ENCODE measurements at places on chromosomes 5 and 9.

DNA sequence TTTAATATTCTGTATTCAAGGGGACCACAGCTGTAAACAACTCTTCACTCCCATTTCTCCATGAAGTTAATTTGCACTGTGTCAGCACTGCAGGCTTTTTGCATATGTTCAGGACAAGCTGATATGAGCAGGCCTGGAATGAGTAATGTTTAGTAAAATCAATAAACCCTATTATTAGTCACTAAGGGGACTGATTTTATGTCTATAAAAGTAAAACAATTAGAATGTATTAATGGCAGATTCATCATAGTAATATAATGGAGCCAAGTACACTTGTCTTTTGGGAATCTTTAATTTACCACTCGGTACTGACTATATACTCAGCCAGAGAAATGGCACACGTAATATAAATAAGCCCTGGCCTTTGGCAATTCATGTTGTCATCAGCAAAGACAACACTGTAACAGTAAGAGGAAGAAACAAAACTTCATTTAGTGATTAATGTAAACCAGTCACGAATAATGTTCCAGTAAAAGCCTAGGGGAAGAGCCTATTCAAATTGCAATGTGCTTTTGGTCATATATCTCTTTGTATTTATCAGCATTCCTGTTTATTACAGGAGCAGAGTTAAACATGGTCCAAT, 111.6 kb downstream of the ZNF608 start:
- DNase-seq, result no peak

- DNase-seq, result no peak
Observed at GRCh38 chr5:68489556-68489955, 274.0 kb downstream of the PIK3R1 start.

DNA sequence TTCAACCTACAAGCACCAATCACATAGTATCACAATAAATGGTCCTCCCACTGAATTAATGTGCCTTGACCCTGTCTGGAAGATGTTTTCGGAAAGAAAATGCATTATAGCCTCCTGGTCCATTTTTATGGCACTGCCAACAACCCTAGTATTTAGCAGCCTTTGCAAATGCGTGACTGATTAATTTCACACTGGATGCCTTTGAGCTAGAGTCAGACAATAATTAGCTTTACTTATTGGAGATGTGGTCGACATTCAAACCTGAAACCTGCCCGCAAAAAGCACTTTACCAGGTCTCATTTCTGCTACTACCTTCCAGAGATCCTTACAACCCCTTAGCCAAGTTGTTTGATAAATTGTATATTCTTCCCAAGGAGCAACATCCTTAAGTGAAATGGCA, 119.3 kb upstream of the DPYSL3 start:
- no peak for DNase-seq

DNA sequence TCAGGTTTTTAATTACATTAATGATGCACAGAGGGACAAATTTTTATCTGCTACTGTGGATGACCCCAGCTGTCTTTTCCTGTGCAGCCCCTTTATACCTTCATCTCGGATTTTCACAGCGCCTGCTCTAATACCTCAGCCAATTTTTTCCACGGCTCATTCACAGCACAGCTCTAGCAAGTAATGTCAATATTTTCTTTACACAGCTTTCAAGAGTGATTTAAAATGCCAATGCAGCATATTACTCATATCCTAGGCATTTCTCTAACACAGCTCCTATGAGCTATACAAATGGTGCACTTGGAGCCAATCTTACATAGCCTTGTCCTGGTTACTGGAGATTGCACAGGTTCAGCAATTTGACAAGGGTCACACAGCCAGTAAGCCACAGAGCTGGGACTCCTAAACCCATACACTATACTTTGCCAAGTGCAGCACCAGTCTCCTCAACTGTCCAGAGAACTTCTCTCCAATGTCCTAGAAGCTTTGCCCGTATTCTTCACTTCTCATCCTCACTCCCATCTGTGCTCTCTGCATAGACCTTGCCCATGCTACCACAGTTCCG, 661.8 kb downstream of the DTWD2 start:
- DNase-seq, result no peak

- no peak for DNase-seq
Observed at GRCh38 chr5:100889165-100889743, 13.8 kb downstream of the ST8SIA4 start.
